Activated CD8-positive, alpha-beta memory T cell treated with anti-CD3 and anti-CD28 coated beads for 1 hour (primary cell): ENCODE measurements at places on chromosomes 16 and 17.

- no peak for DNase-seq
Measured at GRCh38 chr17:47714773-47715396, 18.2 kb upstream of the TBX21 start.

GRCh38 chr16:31215287-31216162 is 1.4 kb downstream of the PYDC1 start:
- no peak for DNase-seq

- no peak for DNase-seq
Measured at GRCh38 chr17:42403150-42403549, 14.9 kb upstream of the STAT3 start.

GRCh38 chr17:33381201-33381600 is 88.1 kb upstream of the ASIC2 start:
- no peak for DNase-seq

GRCh38 chr16:851209-851810 is 50.8 kb upstream of the GNG13 start:
- no peak for DNase-seq

DNA sequence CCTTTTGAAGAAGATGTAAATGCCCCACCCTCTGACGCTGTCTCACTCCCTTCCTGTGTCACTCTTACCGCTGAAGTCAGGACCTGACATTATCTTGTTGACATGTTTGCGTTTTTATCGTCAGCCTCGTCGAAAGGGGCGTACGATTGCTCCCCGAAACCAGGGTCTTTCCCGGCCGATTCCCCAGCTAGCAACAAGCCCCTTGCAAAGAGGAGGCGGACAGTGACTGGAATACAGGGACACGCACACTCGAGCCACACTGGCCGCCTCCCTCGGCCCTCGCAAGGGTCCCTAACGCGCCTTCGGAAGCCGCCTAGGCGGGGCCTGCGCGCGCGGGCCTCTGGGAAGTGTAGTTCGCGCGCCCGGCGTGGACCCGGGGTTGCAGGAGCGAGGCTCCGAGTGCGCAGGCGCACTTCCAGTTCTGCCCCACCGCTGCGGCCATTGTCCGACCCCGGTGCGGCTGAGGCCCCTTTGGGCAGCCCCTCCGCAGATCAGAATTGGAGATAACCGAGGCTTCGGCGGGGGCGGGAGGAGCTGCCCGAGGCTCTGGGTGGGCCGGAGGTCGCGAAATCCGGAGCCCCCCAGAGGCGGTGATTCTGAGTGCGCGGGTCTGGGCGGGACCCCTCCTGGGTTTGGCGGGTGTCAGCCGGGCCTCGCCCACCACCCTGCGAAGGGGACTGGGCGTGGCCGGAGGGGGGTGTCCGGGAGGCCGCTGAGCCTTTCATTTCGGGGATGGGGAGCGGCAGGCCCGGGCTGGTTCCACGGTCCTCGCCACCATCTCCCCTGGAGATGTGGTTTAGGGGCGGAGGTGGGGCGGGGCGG is at the start of gene ZFP90:
Gene ZFP90, plus strand, starts transcription at position 412 of the 822 bp plus-strand sequence. CDS start 502 bp downstream, outside the sequence.
- DNase-seq = peak; percentile 39

DNA sequence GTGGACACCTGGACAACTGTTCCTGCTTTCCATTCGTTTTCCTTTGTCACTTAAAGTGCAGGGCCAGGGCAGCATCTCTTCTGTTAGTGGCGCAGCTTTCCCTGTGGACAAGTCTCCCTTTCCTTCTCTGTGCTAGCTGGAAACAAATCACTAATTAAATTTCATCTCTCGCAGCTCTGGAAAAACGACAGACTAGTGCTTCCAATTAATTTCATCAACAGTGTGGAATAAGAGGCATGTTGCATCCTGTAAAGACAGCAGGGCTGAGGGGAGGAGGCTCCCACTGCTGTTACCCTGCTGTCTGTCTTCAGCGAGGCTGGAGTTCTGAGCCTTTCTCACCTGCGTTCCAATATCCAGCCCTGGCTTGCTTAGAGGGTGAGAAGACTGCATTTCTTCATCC is 352.1 kb upstream of the HSBP1 start:
- no peak for DNase-seq

GRCh38 chr17:60908324-60908723 is 230.7 kb downstream of the BCAS3 start:
- DNase-seq = no peak

GRCh38 chr17:3008336-3009288 is 54.8 kb downstream of the OR1D5 start:
- DNase-seq = no peak

DNA sequence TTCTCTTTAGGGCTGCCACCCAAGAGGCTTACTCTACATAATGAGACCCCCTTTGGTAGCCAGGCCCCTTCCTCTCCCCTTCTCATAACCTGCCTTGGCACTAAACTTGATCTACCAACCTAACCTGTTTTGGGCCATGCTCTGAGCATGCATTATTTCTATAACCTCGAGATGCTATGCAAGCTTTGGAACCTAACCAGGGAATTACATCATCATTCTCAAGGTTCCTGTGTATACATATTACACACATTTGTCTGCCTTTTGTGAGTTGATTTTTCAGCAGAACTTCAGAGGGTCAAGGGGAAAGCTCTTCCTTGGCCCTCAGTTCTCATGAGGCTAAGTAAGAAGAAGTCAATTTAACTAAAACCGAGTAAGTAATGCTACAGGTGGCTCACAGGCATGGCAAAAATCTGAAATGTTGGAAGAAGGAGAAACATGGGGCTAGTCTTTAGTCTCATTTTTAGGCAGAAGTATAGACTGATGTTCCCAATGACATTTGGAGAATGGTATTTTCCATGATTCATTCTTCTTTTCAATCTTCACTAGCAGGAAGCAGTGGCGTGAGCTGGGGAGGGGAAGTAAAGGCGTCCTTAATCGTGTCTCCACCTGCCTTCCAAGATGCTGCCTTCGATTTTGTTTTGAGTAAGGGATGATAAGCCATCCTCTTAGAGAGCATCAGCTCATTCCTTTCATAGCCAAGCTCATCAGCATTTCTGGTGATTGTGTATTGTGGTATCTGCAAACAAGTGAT is 308.4 kb downstream of the ABCC12 start:
- no peak for DNase-seq

DNA sequence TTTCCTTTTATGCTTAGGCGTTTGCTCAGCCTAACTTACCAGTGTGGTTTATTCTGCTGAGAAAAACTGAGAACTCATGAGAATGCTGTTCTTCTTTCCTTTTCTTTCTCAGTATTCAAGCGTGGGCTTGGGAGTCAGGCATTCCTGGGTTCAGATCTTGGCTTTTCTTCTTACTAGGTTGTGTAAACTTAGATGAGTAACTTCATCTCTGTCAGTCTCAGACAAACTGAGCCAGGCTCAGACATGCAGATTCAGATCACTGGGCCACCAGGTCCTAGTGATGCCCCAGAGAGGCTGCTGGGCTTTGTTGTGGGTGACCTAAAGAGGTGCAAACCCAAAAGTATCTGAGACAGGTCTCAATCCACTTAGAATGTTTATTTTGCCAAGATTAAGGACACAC is 95.8 kb upstream of the MPHOSPH6 start:
- DNase-seq = no peak

DNA sequence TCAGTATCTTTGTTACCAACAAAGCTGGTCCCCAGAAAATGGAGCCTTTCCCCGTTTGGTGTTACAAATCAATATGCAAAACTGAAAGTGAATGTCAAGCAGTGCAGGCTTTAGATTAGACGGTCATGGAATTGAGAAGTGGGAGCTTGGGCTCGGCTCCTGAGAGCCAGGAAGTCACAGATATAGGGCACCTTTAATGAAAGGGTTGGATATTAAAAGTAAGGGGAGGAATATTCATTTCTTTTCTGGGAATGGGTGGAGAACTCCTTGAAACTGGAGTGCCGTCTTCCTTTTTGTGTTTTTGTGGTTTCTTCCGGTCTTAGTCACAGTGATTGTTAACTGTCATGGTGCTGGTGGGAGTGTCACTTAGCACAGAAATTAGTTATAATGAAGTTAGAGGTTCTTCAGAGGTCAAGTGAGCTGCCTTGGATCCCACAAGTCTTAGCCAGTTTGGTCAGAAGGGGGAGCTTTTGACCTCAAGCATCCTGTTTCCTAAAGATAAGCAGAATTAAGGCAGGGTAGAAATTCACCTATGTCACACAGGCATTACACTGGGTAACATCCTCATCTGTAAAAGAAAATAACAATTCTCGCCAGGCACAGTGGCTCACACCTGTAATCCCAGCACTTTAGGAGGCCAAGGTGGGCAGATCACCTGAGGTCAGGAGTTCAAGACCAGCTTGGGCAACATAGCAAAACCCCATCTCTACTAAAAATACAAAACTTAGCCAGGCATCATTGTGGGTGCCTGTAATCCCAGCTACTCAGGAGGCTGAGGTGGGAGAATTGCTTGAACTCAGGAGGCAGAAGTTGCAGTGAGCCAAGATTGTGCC is 9.6 kb upstream of the EIF1 start:
- no peak for DNase-seq

- DNase-seq = no peak
Measured at GRCh38 chr17:36935671-36936454, 1.4 kb upstream of the LHX1 start.

DNA sequence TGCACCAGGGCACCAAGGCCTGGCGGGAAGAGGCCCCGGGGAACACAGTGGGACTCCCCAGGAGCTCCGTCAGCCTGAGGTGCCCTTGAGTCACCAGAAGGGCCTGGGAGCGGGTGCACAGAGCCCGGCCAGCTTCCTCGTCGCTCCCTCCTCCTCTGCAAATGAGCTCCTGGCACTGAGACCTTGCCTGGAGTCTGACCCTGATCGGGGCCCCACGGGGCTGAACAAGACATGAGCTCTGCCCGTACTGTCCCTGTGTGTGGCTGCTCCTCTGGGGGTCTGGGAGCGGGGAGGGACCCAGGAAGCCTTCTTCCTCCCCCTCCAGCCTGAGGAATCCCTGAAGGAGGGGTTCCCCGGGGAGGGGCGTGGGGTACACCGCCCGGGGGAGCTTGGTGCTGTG is 36.4 kb upstream of the SSTR5 start:
- no peak for DNase-seq

GRCh38 chr17:74276541-74277009 is 2.5 kb downstream of the DNAI2 start:
- no peak for DNase-seq

DNA sequence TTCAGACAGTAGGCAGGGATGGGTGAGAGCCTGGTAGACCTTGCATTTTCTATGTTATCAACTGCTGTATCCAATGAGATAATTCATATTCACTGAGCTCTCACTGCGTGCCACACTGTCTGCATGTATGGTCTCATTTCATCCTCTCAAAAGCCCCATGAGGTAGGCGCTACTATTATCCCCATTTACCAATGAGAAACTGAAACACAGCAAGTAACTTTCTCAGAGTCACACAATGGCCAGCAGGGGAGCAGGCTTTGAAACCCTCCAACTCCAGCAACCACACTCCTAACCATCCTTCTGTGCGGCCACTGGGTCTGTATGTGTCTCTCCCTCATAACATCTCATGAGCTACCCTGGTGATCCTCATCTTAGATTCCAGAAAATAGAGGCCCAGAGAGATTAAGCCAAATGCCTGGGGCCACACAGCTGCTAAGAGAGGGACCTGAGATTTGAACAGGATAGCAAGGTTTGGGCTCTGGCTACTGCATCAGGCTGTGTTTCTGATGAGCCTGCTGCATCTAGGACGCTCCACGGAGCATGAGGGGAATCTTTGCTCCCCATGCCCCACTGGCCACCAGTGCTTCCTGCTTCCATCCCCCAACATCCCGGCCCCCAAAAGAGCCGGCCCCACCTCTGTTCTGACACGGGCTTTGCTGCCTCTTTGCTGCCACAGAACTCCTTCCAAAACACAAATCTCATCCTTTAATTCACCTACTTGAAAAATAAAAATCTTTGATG is 3.2 kb downstream of the CCR7 start:
- no peak for DNase-seq

DNA sequence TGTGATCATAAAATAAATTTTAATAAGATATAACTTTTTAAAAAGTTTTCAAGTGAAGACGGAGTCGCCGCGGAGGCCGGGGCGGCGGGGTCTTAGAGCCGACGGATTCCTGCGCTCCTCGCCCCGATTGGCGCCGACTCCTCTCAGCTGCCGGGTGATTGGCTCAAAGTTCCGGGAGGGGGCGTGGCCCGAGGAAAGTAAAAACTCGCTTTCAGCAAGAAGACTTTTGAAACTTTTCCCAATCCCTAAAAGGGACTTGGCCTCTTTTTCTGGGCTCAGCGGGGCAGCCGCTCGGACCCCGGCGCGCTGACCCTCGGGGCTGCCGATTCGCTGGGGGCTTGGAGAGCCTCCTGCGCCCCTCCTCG is at the start of gene FOXC2:
Gene FOXC2, plus strand, starts transcription at position 229 of the 365 bp plus-strand sequence. CDS start 507 bp downstream, outside the sequence.
- DNase-seq = peak; percentile 17

- no peak for DNase-seq
Measured at GRCh38 chr17:82786427-82786826, 34.6 kb downstream of the TBCD start.

GRCh38 chr17:21375162-21375560 is 996 bp upstream of the KCNJ12 start:
- DNase-seq = no peak

DNA sequence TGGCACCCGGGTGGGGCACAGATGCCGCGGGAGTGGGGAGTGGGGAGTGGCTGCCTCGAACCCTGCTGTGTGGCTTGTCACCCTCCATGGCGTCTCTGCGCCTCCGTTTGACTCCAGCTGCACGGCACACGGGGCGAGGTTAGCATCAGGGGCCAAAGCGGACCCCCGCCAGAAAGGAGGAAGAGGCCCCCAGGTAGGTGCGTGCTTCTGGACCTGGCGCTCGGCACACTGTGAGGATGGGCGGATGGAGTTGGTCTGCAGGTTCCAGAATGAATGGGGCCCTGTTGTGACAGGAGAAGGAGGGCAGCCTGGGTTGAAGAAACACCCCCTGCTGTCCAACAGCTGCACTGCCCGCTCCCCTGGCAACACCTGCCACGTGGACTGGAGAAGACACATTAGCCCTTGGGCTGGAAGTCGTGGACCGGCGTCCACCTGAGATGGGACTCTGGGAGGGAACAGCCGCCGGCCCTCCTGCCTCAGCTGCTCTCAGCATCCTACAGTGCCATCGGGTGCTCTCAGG is 9.4 kb upstream of the FASN start:
- DNase-seq = no peak

GRCh38 chr16:86508947-86509758 is 1.2 kb upstream of the FOXF1 start:
- DNase-seq = no peak

- DNase-seq = peak; percentile 76
Measured at GRCh38 chr17:1122533-1123392, 57.0 kb downstream of the ABR start.

DNA sequence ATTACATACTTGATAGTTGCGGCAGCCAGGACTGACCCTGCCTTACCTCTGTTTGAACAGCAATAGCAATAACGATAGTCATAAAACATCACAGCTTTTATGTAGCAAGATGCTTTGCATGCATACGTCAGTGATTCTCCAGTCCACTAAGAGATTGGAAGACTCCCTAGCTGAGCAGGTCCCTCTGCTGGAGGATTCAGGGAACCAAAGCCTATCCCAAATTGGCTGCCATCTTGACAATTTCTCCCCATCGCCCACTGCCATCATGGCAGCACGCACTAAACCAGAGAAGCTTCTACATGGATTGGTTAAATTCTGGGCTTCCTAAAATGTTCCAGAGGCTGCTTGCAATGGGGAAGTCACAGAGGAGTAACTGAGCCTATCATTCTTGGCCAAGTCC is 360.6 kb upstream of the XYLT1 start:
- DNase-seq = no peak

GRCh38 chr17:73390851-73391250 is 79.0 kb upstream of the CDC42EP4 start:
- no peak for DNase-seq

- no peak for DNase-seq
Measured at GRCh38 chr17:8728971-8729370, 15.7 kb downstream of the CCDC42 start.
